NCI-H510A (cell line): ENCODE measurements at places on chromosomes 12 and 14.

DNA sequence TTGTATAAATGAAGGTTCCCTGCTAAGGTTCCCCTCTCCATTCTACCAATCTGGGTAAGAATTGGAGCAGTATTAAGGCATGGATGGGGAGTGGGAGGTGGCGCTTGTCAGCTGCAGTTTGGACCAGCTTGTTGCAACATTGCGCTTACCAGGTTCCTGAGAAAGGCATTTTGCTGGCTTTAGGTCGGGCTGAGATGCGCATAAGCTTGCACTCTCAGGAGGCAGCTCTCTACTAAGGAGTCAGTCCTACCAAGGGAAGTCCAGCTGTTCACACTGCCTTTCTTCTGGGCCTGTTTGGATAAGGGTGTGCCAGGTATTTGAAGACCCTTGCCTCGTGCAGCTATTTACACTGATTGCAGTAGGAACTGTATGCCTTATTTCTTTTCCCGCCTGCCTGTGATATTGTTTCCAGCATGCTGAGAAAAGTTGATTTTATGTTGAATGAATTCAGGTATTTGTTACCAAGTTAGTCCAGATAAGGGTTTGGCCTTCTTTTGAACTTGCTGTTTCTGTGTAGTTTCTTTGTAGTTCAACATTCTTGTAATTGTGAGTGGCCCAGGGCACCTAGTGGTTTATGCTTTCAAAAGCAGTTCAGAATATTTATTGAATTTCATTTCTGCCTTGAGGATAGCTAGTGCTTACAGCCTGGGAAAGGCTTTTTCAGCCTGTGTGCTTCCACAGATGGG lies 2.6 kb downstream of the MLEC start:
- no peak for DNase-seq

GRCh38 chr14:89336338-89336737 lies 80.7 kb downstream of the FOXN3 start:
- DNase-seq = no peak

DNA sequence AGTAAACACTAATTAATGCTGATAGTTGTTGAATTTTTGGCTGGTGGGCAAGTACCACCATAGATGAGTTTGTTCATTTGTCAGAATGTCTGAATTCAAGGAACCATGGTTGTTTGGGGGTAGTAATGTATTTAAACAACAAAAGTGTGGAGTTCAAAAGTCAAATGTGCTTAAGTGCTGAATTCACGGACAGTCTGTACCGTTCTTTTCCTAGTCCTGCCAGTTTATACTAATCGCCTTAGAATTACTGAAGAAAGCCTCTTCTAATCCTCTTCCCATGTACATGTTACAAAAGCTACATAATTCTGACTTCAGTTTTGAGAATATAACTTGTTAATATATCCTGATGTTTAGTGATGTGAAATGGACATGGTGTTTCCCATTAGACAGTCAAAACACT lies 2.7 kb downstream of the NAA25 start:
- no peak for DNase-seq

- DNase-seq = no peak
These were observed 16.3 kb upstream of the BEGAIN start for GRCh38 chr14:100603341-100604120.

GRCh38 chr14:95173518-95173917 lies 16.2 kb upstream of the DICER1 start:
- no peak for DNase-seq

DNA sequence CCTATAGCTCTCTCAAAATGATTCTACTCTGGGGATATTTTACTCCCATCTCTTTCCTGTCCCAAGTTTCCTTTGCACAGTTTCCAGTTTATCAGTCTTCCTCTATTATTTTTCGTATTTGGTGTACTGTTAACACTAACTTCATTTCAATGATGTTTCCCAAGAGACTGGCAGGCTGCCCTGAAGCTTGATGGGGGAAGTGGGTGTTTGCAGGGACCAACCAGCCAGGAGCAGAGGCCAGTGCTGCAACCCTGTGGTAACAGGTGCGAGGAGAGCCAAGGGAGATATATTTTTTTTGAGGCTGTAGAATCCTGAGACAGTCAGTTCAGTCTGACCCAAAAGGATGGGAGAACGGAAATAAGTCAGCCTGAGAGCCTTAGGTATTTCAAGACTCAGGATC lies 11.8 kb upstream of the CEBPE start:
- DNase-seq = no peak

DNA sequence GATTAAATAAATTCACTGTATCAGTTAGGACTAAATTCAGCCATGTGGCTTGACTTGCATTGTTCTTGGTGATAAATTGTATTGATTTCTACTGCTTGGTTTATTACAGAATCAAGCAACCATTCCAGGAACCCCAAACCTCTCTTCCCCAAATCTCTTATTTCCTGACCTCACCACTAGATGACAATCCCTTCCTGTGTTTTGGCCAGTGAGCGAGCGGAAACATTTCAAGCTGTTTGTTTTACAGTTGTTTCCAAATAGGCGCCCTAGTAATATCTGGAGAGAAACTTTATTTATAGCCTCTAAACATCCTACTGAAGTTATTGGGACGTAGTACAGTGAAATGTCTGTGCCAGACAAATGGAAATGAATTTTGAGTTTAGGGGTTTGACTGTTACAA lies 161.1 kb downstream of the SNAPC1 start:
- DNase-seq = no peak

DNA sequence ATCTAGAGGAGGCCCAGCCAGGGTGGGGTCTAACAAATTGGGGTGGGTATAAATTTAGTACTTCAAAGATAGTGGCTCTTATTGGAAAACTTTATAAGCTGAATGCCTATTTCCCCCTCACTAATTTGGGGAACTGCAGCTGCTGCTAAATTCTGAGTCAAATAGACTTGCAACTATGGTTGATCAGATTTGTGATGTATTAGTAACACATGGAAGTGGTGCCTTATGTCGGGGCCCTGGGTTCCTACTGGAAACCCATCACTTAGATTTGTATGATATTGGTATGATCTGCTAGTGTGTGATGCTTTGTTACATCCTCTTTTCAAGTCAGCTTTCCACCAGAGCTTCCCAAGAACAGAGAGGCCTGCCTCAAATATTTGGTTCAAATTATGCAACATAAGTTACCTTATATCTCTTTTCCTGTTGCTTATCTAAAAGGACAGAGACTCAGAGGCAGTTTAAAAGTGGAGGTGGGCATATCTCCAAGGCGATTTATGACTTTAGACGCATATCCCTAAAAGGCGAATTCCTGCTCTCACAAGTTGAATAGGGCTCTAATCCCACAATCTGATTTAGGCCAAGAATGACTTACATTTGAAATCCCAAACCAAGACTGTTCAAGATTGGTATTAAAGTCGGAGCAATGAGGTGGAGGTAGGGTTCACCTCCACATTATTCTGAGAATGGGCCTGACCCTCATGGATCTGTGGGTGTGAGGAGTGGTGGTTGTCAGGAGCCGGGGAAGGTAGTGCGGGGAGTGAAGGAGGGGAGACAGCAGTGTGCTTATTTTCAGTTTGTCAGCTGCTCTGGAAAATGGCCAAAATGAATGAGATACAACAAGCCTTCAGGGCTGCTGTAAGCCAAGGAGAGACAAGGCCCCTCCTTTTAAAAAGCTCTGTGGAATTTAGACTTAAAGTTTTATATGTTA lies 425.8 kb downstream of the RAD51B start:
- DNase-seq = no peak

DNA sequence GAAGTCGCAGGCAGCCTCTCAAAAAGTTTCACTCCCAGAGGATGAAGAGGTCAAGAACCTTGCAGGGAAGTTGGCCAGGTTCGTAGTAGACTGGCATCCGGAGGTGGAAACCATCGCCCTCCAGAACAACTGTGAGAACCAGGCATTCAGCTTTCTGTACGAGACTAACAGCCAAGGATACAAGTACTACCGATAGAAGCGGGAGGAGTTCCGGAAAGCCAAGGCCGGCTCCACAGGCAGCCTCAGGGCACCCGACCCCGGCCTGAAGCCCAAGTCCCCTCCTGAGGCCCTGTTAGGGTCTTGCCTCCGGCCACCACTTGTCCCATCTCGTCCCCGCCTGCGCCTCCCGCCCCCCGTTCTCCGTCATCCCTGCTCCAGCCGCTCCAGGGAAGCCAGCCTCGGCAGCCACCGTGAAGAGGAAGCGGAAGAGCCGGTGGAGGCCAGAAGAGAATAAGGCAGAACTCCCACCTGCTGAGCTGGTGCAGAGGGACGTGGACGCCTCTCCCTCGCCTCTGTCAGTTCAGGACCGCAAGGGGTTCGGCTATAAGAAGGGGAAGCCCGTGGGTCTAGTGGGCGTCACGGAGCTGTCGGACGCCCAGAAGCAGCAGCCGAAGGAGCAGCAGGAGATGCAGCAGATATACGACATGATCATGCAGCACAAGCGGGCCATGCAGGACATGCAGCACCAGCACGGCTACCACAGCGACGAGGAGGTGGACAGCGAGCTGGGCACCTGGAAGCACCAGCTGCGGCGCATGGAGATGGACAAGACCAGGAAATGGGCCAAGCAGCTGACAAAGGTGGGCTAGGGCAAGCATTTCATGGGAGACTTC lies 366.8 kb upstream of the ATXN7L3B start:
- peak; percentile 78 for DNase-seq

GRCh38 chr12:22738945-22739344 lies 114.0 kb downstream of the ETNK1 start:
- no peak for DNase-seq

DNA sequence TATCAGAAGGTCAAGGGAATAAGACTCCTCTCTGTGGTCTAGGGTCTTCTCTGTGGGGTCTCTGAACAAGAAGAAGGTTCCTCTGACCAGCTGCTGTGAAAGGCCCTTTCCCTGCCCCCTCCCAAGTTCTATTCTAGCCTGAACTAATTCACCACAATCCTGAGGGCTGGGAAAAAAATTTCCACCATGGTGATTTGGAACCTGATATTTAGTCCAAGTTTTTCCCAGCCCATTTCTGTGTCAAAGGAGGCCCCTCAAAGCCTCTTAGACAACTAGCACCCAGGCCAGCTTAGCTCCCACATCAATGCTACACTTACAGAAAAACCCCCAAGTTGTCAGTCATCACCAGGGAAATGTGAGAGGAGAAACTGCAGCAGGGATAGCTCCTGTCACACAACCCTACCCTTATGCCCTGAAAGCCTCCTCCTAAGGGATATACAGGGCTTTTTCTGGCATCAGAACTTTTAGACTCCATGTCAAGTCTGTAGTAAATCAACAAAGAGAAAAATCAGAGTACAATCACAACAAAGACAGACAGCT lies 4.5 kb downstream of the FMNL3 start:
- no peak for DNase-seq

DNA sequence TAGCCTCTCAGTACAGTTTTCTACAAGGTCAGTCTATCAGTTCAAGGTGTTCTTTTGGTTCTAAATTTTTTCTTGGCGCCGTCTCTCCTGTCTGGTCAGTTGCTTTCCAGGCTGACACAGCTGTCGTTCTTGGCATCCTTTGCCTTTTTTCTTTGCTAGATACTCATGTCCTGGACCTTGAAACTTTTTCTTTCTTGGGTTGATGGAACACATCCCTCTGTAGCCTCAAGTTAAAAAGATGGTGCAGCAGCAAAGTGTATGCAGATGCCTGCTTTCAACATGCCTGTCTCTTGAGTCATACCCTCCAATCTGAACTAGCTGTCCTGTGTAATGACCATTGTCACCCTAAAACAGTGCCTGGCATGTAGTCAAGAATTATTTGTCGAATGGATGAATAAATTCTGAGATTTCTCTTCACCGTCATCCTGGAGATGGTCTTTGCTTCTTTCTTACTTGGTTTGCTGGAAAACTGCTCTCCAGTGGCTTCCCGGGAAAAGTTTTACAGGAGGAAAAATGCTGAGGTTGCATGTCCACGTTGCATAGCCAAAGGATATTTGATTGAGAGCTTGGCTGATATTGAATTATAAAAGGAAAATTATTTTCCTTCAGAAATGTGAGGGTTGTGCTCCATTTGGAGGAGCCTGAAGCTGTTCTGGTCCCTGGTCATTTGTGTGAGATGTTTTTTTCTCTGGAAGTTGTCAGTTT lies 4.6 kb downstream of the NYNRIN start:
- DNase-seq = no peak

- DNase-seq = no peak
These were observed 55.9 kb upstream of the GPR68 start for GRCh38 chr14:91300283-91300895.

- no peak for DNase-seq
These were observed 608 bp downstream of the PTGES3 start for GRCh38 chr12:56687223-56688128.

GRCh38 chr14:29815016-29815674 lies 112.5 kb downstream of the PRKD1 start:
- DNase-seq = no peak

DNA sequence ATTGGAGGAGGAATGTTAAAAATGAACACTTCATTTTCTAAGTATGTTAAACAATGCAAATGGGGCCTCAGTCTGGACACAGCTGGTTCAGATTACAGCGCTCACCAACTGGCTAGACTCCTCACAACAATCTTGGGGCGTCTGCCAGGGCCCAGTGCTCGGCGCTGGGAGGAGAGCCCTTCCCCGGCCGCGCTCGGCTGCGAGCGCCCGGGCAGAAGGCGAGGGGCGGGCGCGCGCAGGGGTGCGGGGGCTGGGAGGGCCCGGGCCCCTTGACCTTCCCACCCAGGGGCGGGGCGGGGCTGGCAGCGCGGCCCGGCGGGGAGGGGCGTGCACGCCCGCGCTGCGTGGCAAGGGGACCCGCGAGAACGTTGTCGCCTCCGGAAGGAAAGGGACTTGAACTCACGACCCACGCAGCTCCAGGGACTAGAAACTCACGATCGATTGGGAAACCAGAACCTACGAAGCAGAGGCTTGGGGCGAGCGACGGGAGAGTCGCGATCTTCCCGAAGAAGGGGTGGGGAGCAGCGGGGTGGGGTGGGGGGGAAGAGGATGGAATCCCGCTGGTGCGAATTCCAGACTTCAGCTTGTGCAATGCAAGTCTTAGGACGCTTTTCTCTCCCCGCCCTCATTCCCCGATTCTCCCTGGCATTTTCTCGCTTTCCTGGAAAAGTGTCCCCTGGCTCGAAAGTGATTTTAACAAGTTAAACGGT lies at the start of gene FBLN5:
FBLN5 (minus strand) TSS at position 220 of the 710 bp plus-strand sequence. CDS start 465 bp downstream, outside the sequence.
- no peak for DNase-seq

DNA sequence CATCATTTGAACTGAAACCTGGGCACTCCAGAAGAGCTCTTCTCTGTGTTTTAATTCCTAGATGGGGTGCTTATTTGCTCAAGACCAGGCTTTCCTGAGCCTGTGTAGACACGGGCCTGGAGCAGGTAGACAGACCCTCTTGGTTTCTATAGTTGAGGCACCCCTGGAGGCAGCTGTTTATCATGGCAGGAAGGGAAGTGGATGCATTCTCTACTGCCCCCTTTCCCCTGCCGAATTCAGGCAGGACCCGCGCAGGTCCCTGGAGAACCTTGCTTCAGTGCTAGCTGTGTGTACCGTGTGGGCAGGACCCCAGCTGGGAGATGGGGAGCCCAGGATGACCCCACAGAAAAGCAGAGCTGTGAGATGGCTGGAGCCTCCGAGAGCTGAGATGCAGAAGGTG lies 6.0 kb downstream of the CACNA1C start:
- DNase-seq = no peak
